Glutamatergic neuron (in vitro differentiated cells): ENCODE measurements at places on chromosomes 4 and X.
A peak's percentile ranks its signal among the peaks of the same experiment; 100 is the strongest.

- no peak for DNase-seq
These were observed 19.9 kb upstream of the TMSB4X start for GRCh38 chrX:12954981-12955380.

GRCh38 chrX:112851806-112852205, 11.2 kb upstream of the AMOT start:
- no peak for DNase-seq

- no peak for DNase-seq
These were observed 5.3 kb downstream of the KIT start for GRCh38 chr4:54662901-54663585.

- DNase-seq: no peak
These were observed at the start of gene SLC25A31 for GRCh38 chr4:127730142-127730913. Gene SLC25A31 (plus strand): TSS chr4:127730400. CDS start chr4:127730546, 146 bp downstream.

- no peak for DNase-seq
These were observed 559.8 kb downstream of the TLL1 start for GRCh38 chr4:166432842-166433241.

DNA sequence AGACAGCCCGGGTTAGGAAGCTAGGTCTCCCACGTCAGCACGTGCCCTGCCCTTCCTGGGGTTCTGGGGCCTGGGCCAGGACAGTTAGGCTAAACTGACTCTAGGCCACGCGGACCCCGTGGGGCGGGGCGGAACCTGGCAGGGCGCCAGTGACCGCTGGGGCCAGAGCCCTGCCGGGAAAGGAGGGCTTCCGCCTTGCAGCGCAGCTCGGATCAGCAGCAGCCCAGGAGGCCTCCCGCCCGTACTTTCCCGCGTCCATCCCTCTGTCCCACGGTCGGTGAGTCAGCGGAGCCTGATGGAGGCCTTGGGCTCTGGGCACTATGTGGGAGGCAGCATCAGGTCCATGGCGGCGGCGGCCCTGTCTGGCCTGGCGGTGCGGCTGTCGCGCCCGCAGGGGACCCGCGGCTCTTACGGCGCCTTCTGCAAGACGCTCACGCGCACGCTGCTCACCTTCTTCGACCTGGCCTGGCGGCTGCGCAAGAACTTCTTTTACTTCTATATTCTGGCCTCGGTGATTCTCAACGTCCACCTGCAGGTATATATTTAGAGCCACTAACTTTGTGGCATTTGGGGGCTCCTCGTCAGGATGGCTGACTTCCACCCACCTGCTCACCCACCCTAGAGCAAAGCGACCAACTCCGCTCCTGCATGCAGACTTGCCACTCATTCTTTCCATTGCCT, at the start of gene SMIM10:
Gene SMIM10, plus strand, starts transcription at position 191 of the 681 bp plus-strand sequence. Its CDS starts 105 bp downstream, at position 296.
- DNase-seq: peak; percentile 40

DNA sequence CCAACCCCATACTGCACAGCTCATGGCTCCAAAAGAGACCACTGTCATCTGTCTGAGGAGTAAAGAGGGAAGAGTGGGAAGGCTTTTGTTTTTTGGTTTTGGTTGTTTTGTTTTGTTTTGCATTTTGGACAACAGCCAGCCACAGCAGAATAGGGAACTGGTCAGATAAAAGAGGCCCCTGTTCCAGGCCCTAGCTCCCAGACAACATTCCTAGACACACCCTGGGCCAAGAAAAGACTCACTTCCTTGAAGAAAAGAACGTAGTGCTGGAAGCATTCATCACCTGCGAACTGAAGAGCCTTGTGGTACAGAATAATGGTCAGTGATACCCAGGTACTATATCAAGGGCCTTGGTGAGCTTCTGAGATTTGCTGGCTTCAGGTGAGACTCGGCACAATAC, 619.4 kb upstream of the SPANXN1 start:
- DNase-seq: no peak

- no peak for DNase-seq
These were observed 108.0 kb downstream of the ZNF330 start for GRCh38 chr4:141328560-141329173.

DNA sequence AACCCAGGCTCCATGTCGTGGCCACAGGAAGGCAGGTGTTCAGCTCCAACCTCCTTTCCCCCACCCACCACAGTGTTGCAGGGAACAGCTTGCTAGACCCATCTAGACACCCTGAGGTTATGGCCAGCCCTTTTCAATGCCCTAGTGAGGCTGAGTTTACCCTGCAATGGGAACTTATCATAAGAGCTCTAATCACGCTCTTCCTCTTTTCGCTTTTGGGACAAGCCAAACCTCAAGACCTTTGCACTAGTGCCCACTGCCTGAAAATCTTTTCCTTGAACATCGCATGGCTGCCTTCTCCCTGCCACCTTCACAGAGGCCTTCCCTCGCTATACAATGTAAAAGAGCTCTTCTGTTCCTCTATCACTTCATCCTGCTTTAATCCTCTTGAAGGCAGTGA, 2.4 kb upstream of the FGFBP2 start:
- DNase-seq: no peak

GRCh38 chr4:47510506-47511143, 25.6 kb downstream of the ATP10D start:
- no peak for DNase-seq

DNA sequence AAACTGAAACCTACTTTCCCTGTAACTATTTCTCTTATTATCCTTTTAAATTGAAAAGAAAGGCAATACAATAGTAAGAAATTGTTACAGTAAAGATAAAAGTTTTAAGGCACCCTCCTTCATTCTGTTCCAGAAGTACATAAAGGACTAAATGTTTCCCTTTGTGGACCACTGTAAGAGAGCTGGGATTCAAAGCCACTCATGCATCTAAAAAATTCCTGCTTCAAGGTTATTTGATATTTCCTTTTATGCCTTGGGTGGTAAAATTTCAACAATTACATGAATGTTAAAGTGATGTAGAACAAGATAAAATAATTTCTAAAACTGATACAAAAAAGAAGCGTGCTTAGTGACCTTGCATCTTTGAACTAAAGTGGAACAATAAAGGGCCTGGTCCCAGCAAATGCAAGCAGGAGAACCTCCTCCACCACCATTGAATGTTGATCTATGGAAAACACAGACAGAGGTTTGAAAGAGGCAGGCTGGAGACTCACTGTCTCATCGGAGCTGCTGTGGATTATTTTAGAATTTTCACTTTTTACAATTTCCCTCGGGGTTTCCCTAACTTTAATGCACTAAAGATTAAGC, 42.3 kb upstream of the PRSS12 start:
- no peak for DNase-seq

GRCh38 chr4:79421483-79421882, 13.5 kb upstream of the GK2 start:
- no peak for DNase-seq

DNA sequence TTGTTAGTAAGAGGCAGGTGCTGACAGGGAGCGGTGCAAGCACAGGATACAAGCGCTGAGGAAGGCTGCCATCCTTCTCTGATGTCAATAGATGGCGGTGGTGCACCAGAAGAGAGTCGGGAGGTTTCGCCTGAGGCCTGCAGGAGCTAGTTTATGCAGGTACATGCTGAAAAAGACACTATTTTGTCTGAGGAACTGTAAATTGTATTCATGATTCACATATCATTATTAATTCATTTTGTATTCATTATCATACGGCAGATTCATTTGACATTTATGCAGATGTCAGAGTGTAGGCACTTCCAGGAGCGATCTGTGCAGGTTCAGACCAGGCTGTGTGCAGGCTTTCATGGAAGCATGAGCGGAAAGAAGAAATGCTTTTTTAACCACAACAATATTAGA, 824.0 kb downstream of the STIM2 start:
- peak; percentile 68 for DNase-seq

GRCh38 chrX:135520022-135520552, 373 bp upstream of the INTS6L start:
- no peak for DNase-seq
